ENCODE measurements at places on chromosomes 16 and 17.

- no peak for DNase-seq
Measured at GRCh38 chr17:73271072-73271471, 9.4 kb upstream of the CPSF4L start.

DNA sequence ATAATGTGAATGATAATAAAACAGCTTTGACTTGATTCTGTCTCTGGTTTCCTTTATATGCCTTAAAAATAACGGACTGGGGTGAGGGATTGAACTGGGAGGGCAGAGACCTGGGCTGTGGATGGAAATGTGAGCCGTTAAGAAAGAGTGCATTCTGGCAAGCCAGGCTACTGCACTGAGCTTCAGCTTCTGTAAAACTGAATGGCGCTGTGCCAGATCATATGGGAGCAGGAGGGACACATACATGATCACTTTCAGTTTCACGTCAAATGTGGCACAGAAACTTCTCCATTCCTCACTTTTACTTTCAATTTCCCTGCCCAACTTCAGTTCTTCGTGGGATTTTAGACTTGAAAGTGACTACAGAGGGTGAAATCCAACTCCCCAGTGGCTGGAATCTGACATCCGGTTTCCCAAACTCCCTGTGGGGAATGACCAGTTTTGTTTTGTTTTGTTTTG lies 1.1 kb downstream of the MT2A start:
- DNase-seq: peak; percentile 41

DNA sequence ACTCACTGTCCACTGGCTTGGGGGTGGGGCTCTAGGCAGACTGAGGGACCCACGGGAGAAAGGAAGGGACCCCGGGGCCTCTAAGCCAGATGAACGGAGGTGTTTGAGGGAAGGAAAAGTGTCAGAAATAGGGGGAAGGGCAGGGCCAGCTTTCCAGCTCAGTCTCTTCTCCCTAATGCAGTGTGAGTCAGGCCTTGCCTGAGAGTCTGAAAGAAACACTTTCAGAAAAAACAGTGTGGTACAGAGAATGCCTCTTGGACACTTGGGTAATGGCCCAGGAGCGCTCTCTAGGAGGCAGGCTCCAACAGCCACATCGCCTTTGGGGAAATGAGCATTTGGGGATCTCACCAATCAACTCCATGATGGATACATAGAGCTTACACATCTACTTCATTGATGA lies 46.9 kb downstream of the NDEL1 start:
- no peak for DNase-seq

DNA sequence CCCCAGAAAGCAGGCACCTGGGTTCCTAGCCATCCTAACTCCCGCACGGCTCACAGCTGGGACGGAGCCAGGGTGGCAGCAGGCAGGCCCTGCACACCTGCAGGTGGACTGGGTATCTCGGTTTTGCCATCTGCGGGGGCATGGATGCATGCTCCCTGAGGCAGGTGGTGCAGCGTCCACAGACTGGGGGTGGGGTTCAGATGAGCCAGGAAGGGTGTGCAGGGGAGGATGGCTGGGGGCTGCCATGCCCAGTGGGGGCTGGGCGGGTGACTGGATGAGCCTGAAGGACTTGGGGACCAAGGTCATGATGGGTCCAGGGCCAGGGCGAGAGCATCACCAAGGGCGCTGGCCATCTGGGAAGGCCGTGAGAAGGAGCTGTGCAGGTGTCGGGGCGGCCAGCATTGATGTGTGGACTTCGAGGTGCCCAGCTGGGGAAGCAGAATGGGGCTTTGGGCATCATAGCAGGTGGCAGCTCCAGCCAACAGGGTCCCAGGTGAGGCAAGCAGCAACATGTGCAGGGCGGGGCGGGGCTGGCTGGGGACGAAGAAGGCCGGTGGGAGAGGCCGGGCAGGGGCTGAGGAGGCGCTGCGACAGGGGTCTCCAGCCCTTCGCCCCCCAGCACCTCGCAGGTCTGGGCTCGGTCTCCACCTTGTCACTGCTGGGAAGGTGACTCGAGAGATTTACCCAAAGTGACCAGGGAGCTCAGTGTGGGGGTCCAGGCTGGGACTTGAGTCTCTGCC lies 41.0 kb upstream of the ZNF469 start:
- no peak for DNase-seq

DNA sequence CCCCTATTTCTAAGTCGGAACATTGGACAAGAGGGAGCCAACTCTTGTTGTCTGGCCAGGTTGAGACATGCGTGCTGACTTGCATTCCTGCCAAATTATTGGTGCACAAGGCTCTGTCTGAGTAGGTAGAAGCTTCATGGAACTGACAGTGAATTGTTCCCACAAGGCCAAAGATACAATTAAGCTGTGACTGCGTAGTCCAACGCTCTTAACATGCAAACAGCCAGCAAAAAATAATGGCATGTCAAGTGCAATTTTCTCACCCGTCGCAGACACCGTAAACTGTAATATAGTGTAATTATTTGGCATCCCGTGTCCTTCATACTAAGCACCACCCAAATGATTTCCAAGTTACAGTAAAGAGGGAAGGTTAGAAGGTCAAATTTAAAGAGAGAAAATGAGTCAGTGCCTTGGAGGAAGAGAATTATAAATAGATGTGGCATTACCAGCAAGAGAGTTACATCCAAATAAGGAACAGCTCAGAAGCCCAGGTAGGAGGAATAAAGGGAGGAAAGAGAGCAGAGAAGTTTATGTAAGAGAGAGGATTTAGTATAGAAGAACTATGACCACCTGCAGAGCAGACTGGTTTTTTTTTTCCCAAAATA lies 21.8 kb downstream of the CDH8 start:
- DNase-seq: no peak

GRCh38 chr17:78137392-78138203 lies 7.0 kb downstream of the TMC8 start:
- peak; percentile 67 for DNase-seq

DNA sequence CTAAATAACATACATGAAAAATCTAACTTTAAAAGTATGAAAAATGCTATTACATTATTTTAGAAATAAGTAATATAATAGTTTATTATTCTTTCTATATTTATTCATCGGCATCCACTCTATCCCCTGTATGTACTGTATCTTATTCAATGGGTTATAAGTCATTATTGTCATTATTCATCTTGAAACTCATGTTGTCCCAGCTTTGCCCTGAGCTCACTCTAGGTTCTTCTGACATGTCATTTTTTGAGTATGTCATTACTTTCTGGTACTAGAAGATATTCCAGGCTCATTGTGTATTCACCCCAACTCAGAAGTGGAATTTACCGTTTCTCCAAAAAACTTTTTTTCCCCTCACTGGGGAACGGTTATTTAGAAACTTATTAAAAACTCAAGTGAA lies 53.0 kb upstream of the MNT start:
- no peak for DNase-seq

GRCh38 chr16:72220875-72221629 lies 49.1 kb upstream of the PMFBP1 start:
- no peak for DNase-seq

DNA sequence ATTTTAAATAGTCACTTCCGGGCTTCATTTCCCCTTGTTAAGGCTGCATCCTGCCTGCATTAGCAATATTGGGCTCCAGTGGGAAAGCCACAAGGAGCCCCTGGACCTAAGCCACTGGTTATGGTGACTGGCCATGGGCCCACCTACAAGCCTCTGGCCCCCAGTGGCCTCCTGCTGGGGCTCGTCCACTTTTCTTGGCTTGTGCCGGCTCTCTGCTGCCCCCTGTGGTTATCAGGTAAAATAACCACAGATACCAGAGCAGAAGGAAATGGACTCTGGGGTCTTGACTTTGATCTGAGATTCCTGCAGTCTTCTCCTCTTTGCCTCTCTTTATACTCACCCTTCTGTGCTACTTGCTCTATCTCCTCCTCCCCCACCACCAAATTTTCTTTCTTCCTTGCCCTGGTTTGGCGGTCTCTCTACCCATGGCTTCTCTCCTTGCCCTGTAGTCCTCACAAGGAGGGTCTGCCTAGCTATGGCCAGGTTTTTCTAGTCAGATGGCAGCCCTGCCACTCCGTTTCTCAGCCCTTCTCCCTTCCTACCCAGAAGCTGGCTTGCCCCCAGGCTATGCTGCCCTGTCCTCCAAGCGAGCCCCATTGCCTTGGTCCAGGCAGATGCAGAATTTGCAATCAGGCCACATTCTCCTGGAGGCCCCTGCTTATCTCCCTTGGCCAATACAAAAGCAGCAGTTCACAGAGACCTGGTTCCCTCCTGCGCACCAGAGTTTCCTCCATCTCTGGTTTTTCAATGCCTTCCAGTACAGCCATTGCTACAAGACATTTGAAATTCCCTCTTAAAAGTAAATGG lies 82.9 kb upstream of the RCVRN start:
- DNase-seq: no peak

GRCh38 chr16:58488531-58488930 lies 11.4 kb upstream of the NDRG4 start:
- DNase-seq: no peak

DNA sequence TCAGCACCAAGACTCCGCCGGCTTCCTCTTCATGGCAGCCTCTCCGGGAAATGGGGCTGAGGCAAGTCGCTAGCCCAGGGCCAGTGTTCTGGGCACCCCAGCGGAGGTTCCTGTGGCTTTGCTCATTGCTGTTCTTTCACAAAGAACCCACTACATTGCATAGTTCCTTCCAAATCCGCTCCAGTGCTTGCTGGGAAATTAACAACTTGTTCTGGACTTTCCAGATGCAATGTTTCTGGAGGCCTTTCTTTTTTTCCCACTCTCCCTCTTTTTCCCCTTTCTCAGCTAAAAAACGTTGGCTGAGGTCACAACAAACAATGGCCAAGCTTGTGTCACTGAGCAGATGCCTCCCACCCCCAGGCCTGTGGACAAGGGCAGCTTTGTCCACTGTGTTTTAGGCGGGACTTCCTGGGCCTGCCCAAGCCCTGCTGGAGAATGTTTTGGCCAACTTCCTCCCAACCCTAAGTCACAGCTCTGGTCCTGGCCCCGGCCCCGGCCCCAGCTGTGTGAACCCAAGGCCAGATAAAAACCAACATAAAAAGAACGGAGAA lies 131.5 kb upstream of the RCVRN start:
- DNase-seq: no peak

- DNase-seq: peak; percentile 66
Measured at GRCh38 chr17:57408071-57408811, 151.9 kb downstream of the MSI2 start.

- DNase-seq: no peak
Measured at GRCh38 chr16:65062736-65063583, 58.9 kb downstream of the CDH11 start.

GRCh38 chr17:69655902-69656301 lies 241.4 kb downstream of the MAP2K6 start:
- no peak for DNase-seq

- no peak for DNase-seq
Measured at GRCh38 chr16:88292007-88292970, 90.5 kb upstream of the ZNF469 start.

DNA sequence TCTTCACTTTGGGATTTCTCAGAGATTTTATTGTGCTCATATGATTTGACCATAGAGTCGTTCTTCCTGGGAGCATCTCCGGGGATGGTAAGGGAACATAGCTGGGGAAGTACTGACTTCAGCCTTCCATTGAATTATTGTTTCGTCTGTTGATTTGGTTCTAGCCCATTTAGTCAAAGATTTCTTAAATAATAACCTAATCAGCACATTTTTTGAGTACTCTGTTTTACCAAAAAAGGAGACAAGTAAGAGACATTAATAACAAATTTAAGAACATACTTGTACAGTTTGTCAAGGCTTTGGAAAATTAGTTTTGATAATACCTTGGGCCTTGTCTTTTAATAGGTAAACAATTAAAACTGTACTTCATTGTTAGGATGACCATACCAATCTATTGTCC lies 78.0 kb downstream of the CDRT15 start:
- DNase-seq: no peak

- DNase-seq: no peak
Measured at GRCh38 chr17:6453279-6454024, 9.2 kb downstream of the PIMREG start.

GRCh38 chr16:89764711-89765201 lies 43.4 kb downstream of the ZNF276 start:
- DNase-seq: peak; percentile 19

DNA sequence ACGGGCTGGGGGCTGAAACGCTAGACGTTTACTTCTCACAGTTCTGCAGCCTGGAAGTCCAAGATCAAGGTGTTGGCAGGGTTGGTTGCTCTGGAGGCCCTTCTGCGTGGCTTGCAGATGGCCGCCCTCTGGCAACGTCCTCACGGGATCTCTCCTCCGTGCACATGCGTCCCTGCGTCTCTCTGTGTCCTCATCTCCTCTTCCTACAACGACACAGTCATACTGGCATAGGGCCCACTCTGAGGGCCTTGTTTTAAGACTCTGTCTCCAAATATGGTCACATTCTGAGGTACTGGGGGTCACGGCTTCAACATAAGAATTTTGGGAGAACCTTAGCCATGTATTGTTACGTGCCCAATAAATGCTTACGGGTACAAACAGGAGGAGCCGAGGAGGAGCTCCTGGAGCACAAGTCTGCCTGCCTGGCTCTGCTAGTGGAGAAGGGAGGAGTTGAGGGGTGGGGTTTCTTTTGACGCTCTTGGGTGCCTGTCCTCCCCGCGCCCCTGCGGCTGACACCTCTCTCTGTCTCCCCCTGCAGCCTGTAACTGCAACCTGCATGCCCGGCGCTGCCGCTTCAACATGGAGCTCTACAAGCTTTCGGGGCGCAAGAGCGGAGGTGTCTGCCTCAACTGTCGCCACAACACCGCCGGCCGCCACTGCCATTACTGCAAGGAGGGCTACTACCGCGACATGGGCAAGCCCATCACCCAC lies 141.1 kb downstream of the NTN1 start:
- DNase-seq: no peak

DNA sequence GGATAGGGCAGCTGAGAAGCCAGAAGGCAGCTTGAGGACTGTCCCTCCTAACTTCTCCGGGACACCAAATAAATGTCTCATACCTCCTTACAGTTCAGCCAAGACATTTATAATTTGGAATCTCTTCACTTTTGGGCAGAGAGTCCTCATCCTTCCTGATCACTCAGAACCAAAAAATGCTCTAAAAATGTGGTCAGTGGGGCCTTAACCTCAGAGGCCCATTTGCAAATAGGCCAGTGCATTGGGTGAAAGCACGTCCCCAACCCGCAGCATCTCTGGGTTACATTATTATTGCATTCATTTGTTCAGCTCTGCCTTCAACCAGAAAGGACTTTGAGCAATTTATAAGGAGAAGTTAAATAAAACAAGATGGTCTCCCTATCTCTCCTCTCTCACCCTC lies 112.4 kb upstream of the IRX3 start:
- DNase-seq: no peak

DNA sequence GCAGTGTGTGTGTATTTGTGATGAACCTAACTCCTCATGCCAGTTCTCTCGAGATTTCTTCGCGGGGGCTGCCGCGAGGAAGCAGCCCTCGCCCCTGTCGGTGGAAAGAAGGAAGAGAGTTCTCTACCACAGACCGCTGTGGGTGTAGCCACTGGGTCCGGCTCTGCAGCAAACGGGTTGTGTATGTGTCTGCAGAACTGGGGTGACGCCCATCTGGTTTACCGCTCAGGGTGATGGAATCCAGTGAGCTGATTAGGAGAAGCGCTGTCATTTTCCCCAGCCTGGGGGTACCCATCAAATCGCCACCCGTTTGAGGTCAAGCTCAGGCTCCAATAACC lies 7.7 kb downstream of the CORO6 start:
- peak; percentile 49 for DNase-seq

GRCh38 chr17:39208893-39209292 lies 8.8 kb downstream of the RPL19 start:
- DNase-seq: no peak
